ENCODE measurements at places on chromosomes 2 and 18.

DNA sequence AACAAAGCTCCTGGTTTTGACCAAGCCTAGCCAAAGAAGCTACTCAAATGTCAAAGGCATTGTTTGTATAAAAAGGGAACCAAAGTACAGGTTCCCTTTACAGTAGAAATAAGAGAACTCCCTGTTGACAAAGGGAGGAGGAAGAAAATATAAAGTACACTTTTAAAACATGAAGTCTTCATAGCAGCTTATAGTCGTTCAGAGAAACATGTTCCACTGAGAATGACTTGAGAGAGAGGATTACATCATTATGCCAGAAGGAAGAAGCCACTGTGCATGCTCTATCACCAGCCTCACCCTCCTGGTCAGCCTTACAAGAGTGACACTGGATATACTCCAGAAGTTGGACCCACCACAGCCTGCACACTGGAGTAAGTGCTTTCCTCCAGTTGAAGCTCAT lies 2.5 kb upstream of the DHRS9 start:
- no peaks in the 10 kb centered on the region for H3K4me1 ChIP-seq
- H3K27me3 ChIP-seq = no peaks in the 10 kb centered on the region
- no peak for DNase-seq

- no peaks in the 10 kb centered on the region for H3K27me3 ChIP-seq
- H3K36me3 ChIP-seq = no peaks in the 10 kb centered on the region
- DNase-seq = no peak
- H3K27ac ChIP-seq = no peak overlapping the region
- no peaks in the 10 kb centered on the region for H3K4me1 ChIP-seq
These were observed 166.9 kb downstream of the ZNF516 start for GRCh38 chr18:76328140-76328539.

GRCh38 chr2:157196956-157197355 lies 60.5 kb upstream of the GALNT5 start:
- no peak for DNase-seq
- H3K27ac ChIP-seq = no peak overlapping the region
- no peaks in the 10 kb centered on the region for H3K36me3 ChIP-seq
- no peaks in the 10 kb centered on the region for H3K27me3 ChIP-seq

DNA sequence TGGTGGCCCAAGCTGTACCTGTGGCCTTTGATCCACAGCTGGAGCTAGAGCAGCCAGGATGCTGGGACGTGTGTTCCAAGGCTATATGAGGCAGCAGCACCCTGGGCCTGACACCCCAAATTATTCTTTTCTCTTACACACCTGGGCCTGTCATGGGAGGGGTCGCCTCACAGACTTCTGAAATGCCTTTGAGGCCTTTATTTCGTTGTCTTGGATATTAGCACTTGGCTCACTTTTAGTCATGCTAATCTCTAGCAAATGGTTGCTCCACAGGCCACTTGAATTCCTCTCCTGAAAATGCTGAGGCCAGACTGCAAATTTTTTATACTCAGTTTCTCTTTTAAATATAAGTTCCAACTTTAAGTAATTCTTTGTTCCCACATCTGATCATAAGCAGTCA lies 22.0 kb upstream of the IL1R2 start:
- no peaks in the 10 kb centered on the region for H3K36me3 ChIP-seq
- no peak overlapping the region for H3K27ac ChIP-seq
- no peak overlapping the region for H3K4me3 ChIP-seq
- H3K4me1 ChIP-seq = peaks cover 10% of the 10 kb centered on the region
- no peak for DNase-seq

GRCh38 chr2:174605687-174606086 lies 8.1 kb upstream of the WIPF1 start:
- no peaks in the 10 kb centered on the region for H3K27me3 ChIP-seq
- no peak overlapping the region for H3K4me3 ChIP-seq
- no peak overlapping the region for H3K27ac ChIP-seq
- no peak for DNase-seq
- no peaks in the 10 kb centered on the region for H3K36me3 ChIP-seq

DNA sequence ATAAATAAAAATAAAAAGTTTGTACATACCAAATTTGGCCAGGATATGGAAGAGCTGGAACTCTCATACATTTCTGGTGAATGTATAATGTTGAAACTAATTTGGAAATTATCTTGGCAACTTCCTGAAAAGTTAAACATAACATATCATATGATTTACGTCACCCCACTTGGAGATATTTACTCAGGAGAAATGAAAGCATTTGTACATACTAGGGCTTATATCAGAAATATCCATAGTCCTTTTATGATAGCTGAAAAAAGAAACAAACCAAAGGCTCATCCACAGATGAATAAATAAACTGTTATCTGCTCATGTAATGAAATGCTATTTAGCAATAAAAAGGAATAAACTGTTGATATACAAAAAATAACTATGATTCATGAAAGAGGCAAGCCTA lies 318.2 kb upstream of the NRXN1 start:
- H3K4me1 ChIP-seq = no peaks in the 10 kb centered on the region
- H3K4me3 ChIP-seq = no peak overlapping the region
- H3K36me3 ChIP-seq = no peaks in the 10 kb centered on the region
- DNase-seq = no peak
- H3K27ac ChIP-seq = no peak overlapping the region
- H3K27me3 ChIP-seq = no peaks in the 10 kb centered on the region

DNA sequence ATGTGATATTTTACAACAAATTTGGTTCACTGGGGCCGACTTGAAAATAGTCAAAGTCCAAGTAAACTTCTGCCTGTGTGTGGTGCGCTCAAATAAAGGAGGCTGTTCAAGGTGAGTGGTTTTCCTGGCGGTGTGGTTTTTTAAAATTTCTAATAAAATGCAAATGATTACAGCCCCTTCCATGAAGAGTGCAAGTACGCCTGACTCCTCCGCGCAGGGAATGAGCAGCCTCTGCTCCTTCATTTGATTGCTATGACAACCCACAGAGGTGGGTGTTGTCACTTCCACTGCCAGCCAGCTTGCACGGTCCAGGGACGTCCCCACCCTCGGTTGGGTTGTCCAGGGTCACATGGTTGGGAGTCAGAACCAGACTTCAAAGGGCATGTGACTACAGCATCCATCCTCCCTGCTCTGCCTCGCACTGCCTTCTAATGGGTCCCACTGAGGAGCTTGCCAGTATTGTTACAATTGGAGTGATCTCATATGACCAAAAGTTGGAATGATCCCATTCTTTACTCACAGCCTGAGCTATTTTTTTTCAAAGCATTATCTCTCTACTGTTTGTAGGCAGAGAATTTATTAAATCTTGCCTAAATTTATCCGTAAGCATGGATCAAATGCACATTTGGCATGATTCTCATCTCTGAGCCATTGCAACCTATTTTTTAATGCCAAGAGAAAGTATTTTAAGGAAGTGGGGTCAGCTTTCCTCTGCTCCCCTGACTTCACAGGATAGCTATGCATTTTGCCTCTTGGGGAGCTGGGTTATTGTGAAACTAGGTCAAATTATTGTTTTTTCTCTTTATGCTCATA lies 121.3 kb downstream of the AGAP1 start:
- H3K27ac ChIP-seq = no peak overlapping the region
- H3K36me3 ChIP-seq = no peaks in the 10 kb centered on the region
- no peaks in the 10 kb centered on the region for H3K27me3 ChIP-seq
- no peaks in the 10 kb centered on the region for H3K4me1 ChIP-seq
